ENCODE measurements at places on chromosomes 12 and 14.

DNA sequence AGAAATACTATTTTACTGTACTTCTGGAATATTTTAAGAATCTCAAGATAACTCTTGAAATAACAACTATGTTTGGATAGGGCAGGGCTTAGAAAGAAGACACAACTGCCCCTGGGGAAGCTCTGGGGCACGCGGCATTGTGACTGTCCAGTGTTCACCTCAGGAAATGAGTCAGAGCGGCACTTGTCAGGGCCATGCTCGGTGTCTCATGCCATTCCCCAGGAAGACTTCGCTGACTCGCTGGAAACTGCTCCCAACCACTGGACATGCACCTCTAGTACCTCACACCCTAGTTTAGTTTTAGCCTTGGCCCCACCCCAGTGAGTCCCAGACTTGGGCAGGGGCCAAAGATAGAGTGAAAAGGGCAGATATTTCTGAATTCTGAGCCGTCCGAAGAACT lies 192.0 kb downstream of the TTC7B start:
- DNase-seq = no peak

GRCh38 chr12:26648066-26648465 lies 184.9 kb downstream of the ITPR2 start:
- no peak for DNase-seq

DNA sequence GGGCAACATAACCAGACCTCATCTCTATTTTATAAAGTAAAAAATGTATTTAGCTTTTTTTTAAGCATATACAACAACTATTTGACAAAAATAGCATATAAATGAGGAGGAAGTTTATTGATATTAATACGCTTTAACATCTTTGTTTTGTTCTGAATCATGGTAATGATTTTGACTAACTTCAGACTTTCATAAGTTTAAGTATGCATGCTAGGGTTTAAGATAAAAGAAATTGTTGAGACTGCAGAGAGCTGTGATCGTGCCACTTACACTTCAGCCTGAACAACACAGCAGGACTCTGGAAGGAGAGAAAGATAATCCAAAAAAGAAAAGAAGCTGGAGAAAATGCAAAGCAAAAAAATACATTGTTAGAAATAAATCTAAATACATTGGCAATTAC lies 87.9 kb upstream of the AEBP2 start:
- no peak for DNase-seq

- DNase-seq = no peak
These were observed 95.4 kb upstream of the HIF1A start for GRCh38 chr14:61599942-61600341.

DNA sequence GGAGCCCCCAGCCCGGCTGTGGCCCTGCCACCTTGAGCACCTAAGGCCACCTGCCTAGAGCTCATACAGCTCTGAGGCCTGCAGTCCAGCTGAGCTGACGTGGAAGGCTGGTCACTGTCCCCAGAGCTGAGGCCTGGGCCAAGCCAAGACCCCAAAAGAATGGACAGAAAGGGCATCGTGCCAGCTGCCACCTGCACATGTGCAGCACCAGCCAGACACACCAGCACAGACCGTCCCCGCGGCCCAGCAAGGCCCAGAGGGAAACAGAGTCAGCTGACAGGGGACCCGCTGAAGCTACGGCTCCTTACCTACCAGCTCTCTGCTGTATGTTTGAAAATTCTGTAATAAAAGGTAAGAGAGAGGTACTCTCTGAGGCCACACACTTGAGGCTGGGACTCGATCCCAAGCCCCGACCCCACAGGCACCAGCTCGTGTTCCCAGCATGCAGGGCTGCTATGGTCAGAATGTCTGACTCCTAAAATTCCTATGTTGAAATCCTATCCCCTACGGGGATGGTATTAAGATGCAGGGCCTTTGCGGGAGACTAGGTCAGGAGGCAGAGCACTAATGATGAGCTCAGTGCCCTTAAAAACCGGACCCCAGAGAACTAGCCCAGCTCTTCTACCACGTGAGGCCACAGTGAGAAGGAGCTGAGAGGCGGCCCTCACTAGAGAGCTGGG lies 25.4 kb downstream of the BRF1 start:
- DNase-seq = no peak

- no peak for DNase-seq
These were observed 32.7 kb downstream of the KDM5A start for GRCh38 chr12:356276-356988.

GRCh38 chr12:106714926-106715325 lies 59.6 kb upstream of the RIC8B start:
- DNase-seq = no peak

DNA sequence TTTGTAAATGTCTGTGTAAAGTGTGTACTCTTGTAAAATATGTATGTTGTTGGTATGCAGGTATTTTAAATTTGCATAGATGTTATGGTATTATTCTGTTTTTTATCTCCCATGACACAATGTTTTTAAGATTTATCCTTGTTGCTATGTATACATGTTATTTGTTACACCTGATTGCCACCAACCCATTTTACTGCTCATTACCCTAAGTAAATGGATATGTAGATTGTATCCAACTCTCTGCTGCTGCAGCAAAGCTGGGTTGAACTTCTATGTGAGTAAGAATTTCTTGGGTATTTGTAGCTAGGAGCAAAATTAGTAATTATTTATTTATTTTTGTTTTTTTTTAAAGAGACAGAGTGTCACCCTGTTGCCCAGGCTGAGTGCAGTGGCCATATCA lies 6.2 kb downstream of the APAF1 start:
- no peak for DNase-seq
